ENCODE measurements at places on chromosomes 12 and 14.

GRCh38 chr14:32934073-32934880 lies 4.4 kb upstream of the NPAS3 start:
- peak; percentile 53 for DNase-seq

DNA sequence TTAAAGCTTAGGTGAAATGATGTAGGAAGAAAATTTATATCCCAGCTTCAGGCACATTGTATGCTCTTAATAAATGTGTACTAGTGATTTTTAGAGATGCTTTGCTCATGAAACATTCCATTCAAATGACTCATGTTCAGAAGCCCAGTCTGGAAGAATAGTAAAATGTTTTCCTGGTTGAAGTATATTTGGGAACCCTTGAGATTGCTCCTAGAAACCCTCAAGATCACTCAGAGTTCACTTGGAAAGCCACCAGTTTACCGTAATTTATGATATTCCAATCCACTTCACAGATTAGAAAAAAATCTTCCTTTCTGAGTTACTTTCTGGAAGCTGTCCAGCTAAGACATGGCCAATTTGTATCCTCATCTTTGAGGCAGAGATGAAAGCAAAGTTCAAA lies 186.4 kb downstream of the SYT10 start:
- DNase-seq = no peak

DNA sequence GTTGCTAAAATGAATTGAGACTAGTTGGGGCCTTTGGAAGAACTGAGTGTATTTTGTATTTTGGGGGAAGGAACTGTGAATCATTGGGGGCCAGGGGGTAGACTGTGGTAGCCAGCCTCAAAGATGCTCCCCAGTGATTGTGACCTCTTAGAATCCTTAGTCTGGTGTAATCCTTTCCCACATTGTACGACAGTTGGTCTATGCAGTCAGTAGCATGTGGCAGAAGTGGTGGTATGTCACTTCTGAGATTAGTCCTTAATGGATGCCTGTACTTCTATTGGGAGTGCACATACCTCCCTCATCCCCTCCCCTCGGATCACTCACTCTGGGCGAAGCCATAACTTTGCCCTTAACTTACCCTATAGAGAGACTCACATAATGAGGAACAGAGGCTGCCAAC lies 48.0 kb downstream of the USP15 start:
- DNase-seq = no peak

GRCh38 chr14:104428333-104428851 lies 151.2 kb upstream of the C14orf180 start:
- DNase-seq = no peak

DNA sequence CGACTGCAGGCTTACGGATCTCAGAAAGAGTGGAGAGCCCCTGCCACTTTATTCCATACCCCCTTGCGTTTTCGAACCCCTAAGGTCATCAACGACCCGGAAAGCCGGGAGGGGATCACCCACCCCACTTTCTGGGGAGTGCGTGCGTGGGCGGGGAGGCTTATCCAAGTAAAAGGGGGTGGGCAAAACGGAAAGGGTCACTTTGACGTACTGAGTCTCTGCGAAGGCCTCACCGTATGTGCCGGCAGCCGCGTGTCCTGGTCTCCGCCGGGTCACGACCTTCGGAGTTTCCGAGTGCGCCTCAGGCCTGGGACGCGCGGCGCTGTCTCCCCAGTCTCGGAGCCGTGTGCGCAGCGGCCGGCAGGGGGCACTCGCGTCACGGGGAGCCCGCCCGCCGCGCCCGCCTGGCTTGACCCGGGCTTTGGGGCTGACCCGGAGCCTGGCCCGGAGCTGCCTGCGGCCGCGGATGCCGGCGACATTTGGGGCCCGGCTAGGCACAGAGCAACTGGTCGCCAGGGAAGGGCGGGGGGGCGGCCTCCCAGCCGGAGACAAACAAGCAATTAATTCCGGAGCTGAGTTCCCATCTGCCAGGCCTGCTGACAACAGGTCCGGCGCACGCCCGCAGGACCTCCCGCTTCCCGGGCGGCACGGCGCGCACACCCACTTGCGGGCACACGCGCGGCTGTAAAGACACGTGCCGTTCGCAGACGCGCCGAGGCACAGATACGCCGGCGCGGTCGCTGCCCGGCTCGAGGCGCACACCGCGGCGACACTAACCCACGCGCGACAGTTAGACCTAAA lies 890 bp upstream of the KIF26A start:
- DNase-seq = no peak

DNA sequence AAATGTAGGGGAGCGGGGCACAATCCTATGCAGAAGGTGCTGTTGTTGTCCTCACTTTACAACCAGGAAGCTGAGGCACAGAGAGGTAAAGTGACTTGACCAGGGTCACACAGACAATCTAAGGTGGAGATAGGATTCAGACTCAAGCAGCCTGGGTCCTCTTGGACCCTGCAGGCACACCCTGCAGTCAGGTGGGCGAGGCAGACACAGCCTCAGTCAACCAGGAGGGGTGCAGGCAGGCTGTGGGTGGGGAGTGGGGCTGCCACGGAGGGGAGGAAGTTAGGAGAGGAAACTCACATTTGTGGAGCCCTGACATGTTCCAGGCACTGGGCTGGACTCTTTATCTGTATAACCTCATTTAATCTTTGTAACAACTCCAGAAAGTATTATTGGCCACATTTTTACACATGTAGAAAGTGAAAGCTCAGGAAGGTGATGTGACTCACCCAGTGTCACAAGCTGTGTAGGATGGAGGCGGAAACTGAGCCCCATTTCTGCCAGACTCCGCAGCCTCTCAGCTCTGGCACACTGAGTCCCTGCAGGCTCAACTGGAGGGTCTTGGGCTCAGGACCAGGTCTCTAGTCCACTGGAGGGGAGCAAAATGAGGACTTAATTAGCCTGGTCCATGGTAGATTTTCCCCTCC lies 24.9 kb upstream of the CHGA start:
- no peak for DNase-seq

DNA sequence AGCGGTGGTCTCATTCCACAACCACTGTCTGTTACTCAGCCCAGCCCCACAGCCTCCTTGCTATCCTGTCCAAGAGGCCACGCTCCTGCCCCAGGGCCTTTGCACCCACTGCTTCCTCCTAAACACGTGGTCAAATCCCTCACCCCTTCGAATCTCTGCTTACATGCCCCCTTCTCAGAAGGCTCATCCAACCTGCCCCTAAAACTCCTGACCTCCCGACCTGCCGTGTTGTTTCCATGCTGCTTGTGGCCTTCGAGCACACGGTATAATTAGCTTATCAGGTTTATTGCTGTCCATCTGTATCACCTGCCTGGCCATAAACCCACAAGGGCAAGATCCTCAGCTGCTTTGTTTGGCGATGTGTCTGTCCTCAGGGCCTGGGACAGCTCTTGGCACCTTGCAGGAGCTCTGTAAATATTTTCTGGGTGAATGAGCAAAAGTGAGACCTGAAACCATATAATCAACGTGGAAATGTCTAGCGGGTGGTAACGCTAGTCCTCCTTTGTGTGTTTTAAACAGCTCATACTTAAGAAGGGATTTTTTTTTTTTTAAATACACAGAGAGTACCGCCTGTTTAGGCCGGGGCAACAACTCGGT lies 36.0 kb downstream of the SCARB1 start:
- DNase-seq = no peak

DNA sequence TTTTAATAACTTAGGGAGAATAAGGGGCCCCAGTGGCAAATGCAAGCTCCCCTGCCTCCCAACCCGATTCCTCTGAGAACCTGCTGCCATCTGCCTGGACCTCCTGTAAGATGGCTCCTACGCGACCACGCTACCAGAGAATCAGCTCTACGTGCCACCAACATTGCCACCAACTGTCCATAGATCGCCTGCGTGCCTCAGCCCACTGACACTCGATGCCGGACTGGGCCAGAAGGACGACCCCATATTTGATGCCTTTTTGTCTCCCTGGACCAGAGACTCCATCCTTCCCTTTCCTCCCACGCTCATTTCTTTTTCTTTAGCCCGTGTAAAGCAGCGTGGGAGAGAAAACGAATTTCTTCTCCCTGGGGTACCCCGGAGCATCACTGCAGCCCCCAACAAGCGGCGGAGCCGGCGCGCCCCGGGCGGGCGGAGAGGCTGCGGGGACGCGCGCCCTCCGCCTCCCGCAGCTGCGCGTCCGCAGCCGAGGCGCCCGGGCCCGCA lies 565 bp upstream of the KLHL42 start:
- peak; percentile 48 for DNase-seq

DNA sequence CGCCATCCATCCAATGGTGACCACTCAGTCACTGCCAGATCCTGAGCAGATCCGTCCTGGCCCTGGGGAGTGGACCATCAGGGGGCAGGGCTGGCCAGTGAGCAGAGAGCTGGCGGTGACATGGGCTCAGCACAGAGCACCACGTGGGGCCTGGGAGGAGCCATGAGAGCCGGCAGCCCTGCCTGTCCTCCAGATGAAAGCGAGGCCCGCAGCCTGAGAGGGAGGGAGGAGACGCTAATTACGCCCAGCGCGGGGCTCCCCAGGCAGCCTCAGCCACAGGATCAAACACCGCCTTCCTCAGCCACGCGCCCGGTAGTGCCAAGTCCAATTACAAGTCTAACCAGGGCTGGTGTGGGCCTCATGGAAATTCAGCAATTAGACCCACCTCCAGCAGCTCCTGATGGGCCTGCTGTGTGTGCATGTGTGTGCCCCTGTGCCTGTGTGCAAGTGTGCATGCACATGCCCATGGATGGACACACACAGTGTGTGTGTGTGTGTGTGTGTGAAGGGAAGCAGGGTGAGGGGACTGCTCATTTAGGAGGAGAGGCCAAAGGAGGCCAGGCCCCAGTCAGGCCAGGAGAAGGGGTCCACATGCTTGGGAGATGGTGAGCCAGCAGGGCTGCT lies 68.0 kb downstream of the KIF26A start:
- peak; percentile 8 for DNase-seq

GRCh38 chr12:107666009-107666408 lies 19.6 kb upstream of the PWP1 start:
- no peak for DNase-seq

GRCh38 chr12:45342848-45343247 lies 127.0 kb downstream of the ANO6 start:
- no peak for DNase-seq

DNA sequence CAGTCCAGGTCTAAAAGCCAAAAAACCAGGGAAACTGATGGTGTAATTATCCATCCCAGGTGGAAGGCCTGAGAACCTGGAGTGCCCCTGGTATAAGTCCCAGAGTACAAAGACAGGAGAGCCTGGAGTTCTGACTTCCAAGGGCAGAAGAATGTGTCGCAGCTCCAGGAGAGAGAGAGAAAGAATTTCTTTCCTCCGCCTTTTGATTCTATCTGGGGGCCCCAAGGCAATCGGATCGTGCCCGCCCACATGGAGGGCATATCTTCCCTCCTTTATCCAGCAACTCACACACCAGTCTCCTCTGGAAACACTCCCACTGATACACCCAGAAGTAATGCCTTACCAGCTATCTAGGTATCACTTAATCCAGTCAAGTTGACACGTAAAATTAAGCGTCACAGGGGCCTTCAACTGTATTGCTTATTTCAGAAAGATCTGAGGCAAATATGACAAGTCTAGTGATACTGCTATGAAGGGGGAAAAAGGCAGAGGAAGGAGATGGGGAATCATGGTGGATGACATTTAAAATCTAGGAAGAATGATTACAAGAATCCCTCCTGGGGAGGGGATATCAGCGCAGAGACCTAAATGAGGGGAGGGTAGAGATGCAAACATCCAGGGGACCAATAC lies 30.5 kb upstream of the LRP6 start:
- no peak for DNase-seq

DNA sequence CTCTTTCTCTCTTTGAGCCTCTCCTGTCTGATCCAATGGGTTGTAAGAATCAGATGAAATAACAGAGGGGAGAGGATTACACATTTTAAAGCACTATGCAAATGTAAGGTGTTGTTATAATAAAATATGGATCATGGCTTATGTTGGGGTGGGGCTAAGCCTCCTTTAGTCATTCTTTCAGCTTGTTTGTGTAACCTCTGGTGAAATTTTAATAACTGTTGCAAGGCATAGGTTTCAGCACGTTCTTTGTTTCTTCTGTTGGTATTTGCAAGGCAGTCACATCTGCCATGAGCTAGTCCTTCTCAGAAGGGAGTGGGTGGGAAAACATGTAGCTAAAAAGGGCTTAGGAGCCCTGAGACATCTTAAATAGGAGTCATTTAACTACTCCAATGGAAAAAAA lies 74.8 kb upstream of the FRMD6 start:
- no peak for DNase-seq
